ENCODE measurements at places on chromosomes 1 and 21.

GRCh38 chr1:27602462-27603308 lies 1.3 kb downstream of the AHDC1 start:
- DNase-seq = no peak

DNA sequence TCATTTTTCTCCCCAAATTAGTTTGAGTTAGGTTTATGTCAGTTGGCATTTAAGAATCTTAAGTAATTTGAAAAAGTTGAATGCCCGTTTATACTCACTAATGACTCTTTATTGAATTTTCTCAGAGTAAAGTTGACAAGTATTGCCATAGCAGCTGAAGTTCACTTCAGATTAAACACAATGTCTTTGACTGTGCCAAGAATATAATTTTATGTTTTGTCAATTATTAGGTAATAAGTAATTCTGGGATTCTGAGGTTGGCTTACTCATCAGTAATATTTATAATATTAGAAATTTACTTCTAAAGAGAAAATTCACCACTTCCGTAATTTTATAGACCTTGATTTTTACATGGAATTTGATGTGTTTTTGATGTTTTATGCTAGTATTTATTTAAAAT lies 369.3 kb upstream of the TMPRSS15 start:
- DNase-seq = no peak

- no peak for DNase-seq
Observed at GRCh38 chr1:57061369-57061768, 95.6 kb upstream of the C8B start.

DNA sequence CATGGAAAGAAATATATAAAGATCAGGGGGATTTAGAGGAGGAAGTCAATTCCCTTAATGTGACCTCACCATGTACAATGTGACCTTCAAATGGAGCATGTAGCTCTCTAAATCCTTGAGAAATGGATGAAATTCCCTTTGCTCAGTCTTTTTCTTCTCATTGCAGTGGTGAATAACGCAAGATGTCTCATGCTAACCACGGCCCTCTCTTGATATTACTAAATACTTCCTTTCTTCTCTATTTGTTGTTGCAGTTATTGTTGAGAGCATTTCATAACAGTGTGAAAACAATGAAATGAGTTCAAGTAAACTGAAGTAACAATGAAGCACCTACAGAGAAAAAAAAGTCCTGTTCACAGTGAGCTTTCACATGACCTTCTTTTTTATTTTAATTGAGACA lies 55.6 kb downstream of the ZNF281 start:
- DNase-seq = no peak

GRCh38 chr21:14901482-14901958 lies 163.3 kb downstream of the NRIP1 start:
- DNase-seq = no peak

- no peak for DNase-seq
Observed at GRCh38 chr1:44810101-44810761, 1.9 kb downstream of the BTBD19 start.
